ENCODE measurements at places on chromosomes 4 and X. TPM values are rescaled to one million over a fixed set of nuclear protein-coding genes. Genes with fewer than 3 reads are reported as not detected.

- DNase-seq: no peak
Measured at GRCh38 chr4:89879215-89879614, 15.4 kb upstream of the MMRN1 start.

CYLC1 gene
- not detected for total RNA-seq

CCDC110 gene
- total RNA-seq: 2.1 TPM

DNA sequence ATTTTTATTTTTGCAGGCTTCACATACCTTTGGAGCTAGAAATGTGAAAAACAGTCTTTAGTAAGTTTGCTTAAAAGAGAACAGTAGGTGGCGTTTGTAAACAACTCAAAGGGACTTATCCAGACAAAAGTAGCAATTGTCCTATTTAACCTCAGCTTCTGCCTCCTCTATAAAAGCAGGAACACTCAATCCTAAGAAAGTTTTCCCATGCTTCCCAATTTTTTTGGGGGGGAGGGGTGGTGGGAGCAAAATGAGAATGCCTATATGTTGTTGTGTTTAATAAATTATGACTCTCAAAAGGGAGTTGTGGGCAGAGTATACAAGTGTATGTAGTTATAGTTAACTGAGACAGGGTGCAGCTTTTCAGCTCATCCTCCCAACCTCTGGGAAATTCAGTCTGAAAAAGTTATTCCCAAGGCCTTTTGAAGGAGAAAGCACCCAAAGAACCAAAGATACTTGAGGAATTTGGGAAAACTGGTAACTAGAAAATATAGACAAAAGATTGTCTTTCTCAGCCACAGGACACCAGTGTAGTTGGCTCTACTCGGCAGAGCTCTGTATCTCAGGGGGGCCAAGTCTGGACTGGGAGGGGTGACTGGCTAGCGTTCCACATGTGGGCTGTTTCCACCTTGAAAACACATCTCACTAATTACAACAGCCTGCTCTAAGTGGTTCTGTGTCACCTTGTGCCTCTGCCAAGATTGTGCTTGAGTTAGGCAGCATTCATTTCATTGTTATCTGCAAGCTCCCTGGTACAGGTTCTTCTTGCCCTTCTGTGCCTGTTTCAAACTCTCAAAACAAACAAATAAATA is 2.8 kb downstream of the SFRP2 start:
- DNase-seq: no peak

GRCh38 chr4:78737035-78737434 is 39.1 kb upstream of the BMP2K start:
- DNase-seq: no peak

DNA sequence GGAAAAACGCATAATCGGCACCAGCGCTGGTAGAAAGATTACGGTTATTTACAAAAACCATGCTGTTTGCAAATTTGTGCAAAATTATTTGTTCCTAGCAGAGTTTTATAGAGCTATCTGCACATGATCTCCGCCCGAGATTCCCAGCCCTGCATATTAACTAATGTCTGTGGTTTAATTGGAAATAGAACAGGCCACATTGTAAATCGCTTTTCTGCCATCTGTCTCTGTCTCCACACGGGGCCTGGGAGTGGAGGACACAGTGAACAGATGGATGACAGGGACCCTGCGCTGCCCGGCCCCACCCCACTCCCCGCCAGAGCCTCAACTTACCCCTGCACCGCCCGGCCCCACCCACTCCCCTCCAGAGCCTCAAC is 126.9 kb downstream of the FAM53A start:
- no peak for DNase-seq

All from PC-9 (cell line).